Suppressor macrophage treated with lipopolysaccharide for 1 hour (primary cell): ENCODE measurements at places on chromosomes 6 and 20.

- DNase-seq: no peak
These were observed 41.2 kb upstream of the TMEM200A start for GRCh38 chr6:130324657-130325056.

- DNase-seq: no peak
These were observed 27.2 kb downstream of the DSE start for GRCh38 chr6:116397914-116398313.

- DNase-seq: no peak
These were observed 51.9 kb downstream of the AKAP12 start for GRCh38 chr6:151291722-151292059.

- DNase-seq: no peak
These were observed 61.3 kb upstream of the MYLIP start for GRCh38 chr6:16067568-16067967.

GRCh38 chr6:75266716-75267291 is 17.8 kb downstream of the TMEM30A start:
- peak; percentile 78 for DNase-seq

GRCh38 chr6:94071835-94072234 is 652.5 kb upstream of the EPHA7 start:
- DNase-seq: no peak

DNA sequence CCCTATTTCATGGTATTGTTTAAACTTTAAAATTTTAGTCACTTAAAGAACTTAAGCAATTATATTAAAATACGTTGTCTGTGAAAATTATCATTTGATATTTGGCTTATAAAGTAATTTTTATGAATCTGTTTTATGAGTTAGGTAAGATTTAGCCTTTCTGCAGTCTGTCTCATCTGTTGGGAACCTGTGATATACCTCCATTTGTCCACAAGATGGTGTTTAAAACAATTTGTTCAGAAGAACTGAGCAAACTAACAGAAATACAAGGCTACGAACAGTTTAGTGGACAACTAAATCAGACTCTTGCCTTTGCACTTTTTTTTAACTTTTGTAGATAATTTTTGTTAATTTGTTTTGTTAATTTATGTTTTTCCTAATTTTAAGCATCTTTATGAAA is 92.4 kb downstream of the COL9A1 start:
- no peak for DNase-seq

GRCh38 chr20:1888796-1889463 is 6.3 kb upstream of the SIRPA start:
- DNase-seq: peak; percentile 86

- no peak for DNase-seq
These were observed 18.5 kb downstream of the CUL9 start for GRCh38 chr6:43200541-43200940.

DNA sequence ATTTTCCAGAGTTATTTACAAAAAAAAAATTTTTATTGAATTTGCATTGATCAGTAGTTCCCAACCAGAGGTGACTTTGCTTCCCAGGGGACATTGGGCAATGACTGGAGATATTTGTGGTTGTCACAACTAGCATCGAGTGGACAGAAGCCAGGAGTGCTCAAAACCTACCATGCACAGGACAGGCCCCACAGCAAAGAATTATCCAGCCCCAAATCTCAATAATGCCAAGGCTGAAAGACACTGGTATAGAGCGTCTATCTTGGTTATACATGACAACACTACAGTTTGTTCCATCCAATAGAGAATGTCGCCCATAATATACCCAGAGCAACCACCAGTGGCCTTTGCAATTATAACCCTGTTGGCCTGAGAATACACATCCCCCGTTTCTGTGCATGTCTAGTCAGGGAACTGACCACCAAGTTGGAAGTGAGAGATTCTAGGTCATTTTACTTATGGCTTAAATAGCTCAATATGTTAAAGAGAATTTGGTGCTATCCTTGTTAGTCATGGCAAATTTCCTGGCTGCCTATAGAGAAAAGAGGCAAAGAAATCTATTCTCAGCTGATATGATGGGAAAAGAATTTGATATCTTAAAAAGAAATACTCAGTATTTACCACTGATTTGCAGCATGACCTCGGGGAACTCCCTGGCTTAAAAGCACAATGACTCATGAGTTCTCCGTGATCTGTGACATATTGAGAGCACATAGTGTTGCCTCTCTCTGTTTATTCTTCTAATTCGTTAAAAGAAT is 76.0 kb upstream of the ADTRP start:
- peak; percentile 88 for DNase-seq

DNA sequence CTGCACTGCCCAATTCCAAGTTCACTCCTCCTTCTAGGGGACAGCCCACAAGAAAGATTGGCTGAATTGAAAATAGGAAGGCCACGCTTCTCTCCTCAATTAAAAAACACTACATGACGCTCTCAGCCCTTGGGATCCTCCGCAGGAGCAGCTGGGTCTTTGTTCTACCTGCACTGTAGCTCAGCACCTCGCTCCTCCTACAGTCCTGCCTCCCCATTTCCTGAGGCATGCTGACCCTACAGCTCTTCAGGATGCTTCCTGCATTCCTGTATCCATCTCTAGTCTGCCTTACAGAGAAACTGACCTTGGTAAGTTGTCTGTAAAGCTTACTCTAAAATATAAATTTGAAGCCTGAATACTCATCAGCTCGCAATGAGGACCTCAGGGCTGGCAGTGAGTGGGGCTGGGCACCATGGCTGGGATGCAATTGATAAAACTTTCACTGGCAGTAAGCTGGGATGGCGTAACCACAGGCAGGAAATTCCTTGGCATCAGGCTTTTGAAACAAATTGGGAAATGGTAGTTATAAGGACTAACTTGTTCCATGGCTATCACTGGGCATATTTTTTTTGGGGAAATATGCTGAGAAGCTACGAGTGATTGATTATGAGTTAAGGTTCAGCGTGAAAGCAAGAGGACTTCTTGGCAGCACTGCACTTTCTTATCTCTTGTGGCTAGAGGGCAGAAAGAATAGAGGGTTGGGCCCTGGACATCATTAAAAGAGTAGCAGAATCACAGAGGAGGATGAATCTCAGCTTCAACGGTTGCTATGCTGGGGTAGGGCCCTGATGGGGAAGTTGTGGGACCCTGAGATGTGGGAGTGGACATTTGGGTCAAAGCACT is 11.7 kb upstream of the SIRPB1 start:
- no peak for DNase-seq

- no peak for DNase-seq
These were observed 53.8 kb downstream of the FOXC1 start for GRCh38 chr6:1663511-1663910.

DNA sequence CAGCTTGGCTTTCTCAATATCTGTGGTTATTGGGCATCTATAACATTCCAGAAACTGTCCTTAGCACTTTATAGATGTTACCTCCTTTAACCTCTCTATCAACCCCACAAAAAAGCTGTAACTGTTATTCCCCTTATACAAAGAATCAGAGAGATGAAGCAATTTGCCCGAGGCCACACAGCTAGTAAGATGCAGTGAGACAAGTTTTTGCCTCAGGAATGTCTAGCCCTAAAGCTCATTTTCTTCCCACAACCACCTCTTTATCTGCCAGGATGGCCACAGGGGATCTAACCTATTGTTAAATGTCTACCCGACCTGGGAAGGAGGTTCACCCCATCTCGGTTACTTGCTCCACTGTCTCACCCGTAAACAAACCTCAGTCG is 31.9 kb upstream of the TCP11 start:
- no peak for DNase-seq

GRCh38 chr6:25984265-25984664 is 21.7 kb downstream of the TRIM38 start:
- DNase-seq: no peak

- no peak for DNase-seq
These were observed 42.5 kb downstream of the GABRR2 start for GRCh38 chr6:89272596-89272995.

- no peak for DNase-seq
These were observed 129.8 kb downstream of the FOXO3 start for GRCh38 chr6:108690326-108691049.

GRCh38 chr6:15408758-15409157 is 162.9 kb downstream of the JARID2 start:
- DNase-seq: no peak

DNA sequence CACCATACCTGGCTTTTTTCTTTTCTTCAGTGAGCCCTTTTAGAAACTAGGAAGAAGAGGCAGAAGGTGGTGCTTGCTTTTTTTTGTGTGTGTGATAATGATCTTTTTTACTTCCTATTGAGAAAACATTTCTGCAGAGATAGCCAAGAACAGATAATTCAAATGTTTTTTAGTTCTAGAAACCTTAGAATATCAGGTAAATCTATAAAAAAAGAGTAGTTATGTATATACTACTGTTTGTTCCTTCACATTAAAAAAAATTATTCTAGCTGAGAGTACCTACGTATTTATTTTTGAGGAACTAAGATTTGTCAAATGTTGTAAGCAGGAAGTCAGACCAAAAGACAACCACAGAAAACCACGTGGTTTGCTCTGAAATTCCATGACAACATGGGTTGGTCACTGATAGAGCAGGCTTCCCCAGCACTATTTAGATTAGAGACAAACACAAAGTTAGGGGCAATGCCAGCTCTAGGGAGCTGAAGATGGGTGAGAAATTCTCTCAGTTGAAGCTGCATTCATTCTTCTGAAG is 12.8 kb downstream of the STK4 start:
- DNase-seq: peak; percentile 91

- DNase-seq: peak; percentile 69
These were observed at the start of gene GMEB2 for GRCh38 chr20:63626424-63627128. GMEB2 (minus strand) TSS chr20:63627101; CDS start chr20:63619397, 7,704 bp downstream.
